ENCODE measurements at places on chromosomes 7 and 10.

- DNase-seq = peak; percentile 82
Observed at GRCh38 chr7:101817471-101818286, at the start of gene CUX1. TSS of gene CUX1 (plus strand) at chr7:101817626. CDS start at chr7:101817640, 14 bp downstream.

DNA sequence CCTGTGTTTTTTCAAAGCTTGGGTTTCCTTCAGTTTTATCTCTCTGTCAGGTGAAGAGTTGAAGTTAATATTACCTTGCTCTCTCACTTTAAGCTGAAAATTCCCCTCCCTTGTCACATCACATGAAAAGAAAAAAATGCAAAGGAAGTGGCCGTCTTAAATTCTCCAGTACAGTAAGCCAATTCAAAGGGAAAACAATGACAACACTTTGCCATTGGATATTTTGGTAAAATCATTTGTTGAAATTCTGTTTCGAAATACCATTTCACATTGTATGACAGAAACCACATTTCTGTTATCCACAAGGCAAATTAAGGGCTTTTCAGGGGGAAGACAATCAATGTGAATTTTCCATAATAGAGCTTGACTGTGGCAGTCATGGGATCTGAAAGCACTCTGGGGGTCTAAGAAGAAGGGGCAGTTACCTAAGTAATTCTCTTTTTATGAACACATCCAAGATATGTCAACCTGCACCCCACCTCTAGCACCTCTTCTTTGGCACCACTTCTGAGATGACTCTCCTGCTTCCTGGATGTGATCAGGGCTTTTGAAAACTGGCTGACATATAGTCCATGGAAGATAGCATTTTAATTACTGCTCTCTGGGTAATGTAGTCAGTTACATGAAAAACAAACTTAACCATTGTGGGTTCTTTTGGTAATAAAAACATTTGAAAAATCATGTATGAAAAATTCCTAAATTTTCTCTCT is 63.8 kb downstream of the ENTPD1 start:
- DNase-seq = no peak

- no peak for DNase-seq
Observed at GRCh38 chr7:47647918-47648250, 66.0 kb upstream of the TNS3 start.

- DNase-seq = no peak
Observed at GRCh38 chr7:54331311-54331710, 210.9 kb upstream of the VSTM2A start.

- no peak for DNase-seq
Observed at GRCh38 chr10:94583124-94583523, 37.5 kb downstream of the HELLS start.

GRCh38 chr10:71289421-71290130 is 29.5 kb upstream of the SLC29A3 start:
- no peak for DNase-seq

GRCh38 chr10:75331081-75331480 is 70.5 kb downstream of the ZNF503 start:
- no peak for DNase-seq

DNA sequence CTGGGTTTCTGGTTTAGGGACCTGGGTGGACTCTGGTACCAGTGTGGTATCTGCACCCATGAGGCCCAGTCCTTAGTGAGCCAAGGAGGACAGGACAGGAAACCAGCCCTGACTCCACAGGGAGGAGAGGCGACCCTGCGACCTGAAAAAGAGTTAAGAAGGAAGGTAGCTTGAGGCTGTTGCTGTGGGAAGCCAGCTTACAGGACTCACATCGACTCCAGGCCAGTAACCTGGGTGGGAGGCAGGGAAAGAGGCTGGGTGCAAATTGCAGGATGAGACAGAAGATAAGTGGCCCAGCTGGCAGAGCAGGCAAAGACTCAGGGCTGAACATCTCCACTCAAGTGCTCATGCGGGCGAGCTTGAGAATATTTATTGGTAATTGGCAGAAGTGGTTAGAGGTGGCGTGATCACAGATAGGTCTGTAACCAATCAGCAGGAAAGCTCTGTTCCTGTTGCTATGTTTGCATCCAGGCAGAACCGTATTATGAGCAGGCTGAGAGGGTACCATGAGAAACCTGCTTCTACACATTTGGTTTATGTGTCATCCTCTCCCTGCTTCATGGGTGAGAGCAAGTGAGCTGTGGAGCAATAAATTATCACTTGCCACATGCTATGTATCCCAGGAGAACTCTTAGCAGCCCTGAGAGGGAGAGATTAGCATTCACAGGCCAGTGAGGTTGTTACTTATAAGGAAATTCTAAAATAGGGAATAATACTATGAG is 11.0 kb downstream of the TLL2 start:
- no peak for DNase-seq

GRCh38 chr10:86579883-86580520 is 58.4 kb upstream of the WAPL start:
- no peak for DNase-seq

GRCh38 chr7:127932496-127932895 is 98.7 kb downstream of the LRRC4 start:
- DNase-seq = no peak

GRCh38 chr10:108556186-108556585 is 1367.1 kb downstream of the XPNPEP1 start:
- DNase-seq = no peak

- peak; percentile 37 for DNase-seq
Observed at GRCh38 chr10:52256832-52257691, 57.0 kb upstream of the DKK1 start.

DNA sequence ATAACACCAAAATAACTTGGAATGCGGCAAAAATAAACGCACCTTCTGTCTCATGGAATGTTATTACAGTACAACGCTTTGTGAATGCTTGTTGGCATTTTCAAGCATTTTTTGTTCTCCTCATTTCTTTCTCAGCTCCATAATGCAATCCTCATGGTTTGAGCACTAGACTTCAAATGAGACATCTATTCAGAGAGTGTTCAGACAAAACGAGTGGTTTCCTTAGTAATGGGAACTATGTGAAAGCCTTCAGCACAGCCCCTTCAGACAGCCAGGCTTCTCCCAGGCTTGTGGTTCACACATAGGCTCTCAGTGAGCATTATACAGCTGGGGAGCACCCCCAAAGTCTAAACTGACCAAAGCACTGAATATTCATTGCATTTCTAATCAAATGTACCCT is 8.6 kb upstream of the LRRN3 start:
- DNase-seq = no peak

DNA sequence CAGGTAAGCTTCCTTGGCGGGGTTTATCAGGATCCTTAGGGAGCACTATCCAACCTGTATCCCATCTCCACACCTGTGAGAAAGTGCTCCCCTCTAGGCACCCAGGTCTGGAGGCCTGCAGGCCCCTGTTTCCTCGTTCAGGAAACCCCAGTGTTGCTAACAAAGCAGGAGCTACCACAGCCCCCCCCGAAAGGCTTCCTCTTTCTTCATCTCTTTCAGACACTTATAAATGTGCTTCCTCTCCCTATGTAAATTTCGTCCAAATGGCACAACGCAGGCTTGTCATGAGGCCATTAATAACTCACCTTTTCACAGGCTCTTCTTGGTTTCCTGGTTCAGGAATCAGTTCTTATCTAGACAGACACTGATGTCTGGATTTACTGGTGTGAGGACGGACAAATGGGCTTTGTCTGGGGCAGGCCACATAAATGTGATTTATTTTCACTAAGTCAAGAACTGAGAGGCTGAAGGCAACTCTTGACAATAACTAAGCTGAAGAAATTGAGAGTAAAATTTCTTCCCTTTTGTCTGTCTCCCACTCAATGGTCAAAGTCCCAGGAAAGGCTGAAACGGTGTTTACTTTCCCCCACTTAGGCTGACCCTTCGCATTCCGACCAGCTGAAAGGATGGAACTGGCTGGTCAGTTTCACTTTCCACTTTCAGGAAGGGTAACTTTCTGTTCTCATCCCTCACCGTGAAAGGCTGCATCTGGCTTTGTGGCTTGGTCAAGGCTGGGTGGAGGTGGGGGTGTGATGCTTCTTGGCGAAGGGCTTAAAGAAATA is 46.8 kb downstream of the PIK3AP1 start:
- DNase-seq = peak; percentile 57

- DNase-seq = no peak
Observed at GRCh38 chr7:17622451-17622850, 317.8 kb downstream of the SNX13 start.

DNA sequence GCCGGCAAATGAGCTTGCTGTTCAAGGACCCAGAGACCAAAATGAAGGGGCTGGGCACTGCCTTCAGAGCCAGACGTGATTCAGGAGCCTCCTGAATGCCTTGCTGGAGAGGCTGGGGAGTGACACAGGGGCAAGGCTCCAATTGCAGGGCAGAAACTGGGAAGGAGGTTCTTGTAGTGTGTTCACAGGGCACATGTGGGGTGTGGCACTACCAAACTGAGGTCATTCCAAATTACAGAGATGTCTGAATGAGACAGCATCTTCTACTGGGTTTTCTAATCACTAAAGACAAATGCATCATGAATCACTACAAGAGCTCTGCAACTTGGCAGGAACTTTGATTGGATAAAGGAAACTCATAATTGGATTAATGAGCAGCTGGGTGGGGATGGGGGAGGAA is 17.8 kb downstream of the CRTAC1 start:
- no peak for DNase-seq

DNA sequence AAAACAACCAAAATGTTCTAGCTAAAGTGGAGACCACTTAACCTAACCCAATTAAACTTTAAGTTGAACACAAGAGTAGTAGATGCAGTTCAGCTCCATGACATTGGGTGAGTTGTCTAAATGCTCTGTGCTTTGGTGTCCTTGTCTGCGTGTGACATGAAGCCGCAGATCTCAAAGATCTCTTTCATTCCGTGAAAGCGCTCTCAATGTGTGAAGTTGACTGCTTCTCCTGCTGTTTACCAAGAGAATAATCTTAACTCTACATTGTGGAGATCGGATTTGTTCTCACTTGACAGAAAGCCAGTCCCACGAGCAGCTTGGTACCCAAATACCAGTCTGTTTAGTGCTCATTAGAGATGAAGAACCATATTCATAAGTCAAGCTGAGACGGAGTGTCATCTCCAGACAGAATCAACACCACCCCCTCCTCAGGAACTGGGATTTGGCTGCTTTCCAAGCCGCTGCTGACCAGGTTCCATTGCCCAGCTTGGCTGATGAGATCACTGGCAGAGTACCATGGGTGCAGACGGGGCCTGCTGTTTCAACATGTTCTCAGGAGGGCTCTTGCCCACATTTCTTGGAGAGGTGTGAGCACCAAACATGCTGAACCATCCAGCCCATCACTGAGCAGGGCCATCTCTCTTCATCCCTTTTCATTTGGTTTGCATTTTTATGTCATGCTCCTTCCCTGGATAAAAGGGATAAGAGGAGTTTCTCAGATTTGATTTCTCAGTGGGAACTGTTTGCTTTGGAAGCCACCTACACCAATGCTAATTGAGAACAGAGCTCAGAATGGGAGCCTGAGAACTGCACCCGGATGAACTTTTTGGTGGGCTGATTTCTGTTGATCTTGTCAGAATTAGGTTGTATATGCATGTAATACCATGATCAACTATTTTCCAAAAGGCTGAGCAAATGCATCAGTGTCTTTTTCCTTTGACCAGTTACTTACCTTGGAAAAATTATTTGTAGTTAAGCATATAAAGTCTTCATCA is 95.8 kb upstream of the AGBL3 start:
- peak; percentile 79 for DNase-seq

DNA sequence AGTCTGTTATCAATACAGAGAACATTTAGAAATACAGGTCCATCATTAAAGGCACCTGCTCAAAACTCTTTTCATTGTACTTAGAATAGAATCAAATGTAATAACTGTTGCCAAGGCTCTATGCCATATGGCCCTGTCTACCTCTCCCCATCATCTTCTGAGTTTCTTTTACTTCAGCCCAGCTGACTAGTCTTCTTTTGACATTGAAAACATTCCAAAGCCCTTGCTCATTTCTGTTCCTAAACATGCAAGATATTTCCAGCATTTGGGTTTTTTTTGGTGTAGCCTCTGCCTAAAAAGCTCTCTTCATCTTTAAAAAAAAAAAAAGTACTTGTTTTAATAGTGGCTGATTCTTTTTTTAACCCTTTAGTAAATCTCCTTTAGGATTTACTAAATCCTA is 165.5 kb upstream of the SMIM30 start:
- no peak for DNase-seq

- DNase-seq = no peak
Observed at GRCh38 chr7:45484094-45484493, 90.1 kb upstream of the ADCY1 start.

DNA sequence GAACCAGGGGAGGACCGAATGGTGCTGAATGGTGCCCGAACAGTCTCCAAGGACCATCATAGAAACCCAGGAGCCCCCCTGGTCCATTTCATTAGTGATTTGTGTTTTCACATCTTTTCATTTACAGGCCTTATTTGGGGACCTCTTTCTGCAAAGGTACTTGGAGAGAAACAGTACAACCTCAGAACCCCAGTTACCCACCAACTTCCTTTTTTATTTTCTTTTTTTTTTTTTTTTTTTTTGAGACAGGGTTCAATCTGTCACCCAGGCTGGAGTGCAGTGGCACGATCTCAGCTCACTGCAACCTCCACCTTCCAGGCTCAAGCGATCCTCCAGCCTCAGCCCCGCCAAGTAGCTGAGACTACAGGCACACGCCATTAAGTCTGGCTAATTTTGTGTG is 13.0 kb upstream of the ELN start:
- no peak for DNase-seq

- DNase-seq = peak; percentile 58
Observed at GRCh38 chr7:99312316-99313203, 13.1 kb upstream of the ARPC1A start.

GRCh38 chr7:128904381-128905197 is 5.9 kb downstream of the KCP start:
- DNase-seq = peak; percentile 63

DNA sequence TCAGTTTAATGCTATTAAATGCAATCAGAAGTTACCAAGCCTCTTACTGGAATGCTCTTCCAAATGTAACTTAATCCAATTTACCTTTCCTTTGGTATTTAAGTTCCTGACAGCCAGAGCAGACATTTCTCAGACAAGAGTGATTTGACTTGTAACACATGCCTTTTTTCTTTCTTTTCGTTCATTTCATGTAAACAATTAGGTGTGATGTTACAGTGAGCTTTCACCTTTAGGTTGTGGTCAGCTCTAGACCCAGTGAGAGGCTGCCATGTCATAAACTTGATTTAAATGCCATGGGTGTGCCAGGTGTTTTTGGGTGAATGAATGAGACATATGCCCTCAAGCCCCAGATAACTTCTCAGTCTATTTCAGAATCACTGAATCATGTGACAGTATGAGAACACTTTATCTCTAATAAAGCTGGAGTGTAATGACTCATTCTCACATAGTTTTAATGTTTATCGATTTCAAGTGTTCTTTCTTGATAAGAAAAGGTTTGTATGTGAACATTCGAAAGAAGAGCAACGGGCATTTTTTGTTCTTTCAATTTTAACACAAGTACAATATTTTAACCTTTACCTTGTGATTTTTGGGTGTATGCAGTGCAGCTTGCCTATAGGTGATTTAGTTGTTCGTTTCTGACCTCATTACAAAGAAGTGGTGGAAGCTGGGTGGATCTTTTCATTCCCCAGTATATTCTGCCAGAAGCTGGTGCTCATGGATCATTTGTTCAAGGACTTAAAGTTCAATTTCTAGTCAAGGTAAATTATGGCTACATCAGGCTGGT is 61.5 kb downstream of the CHN2 start:
- DNase-seq = no peak

- DNase-seq = no peak
Observed at GRCh38 chr10:9081961-9082360, 1027.5 kb downstream of the GATA3 start.

Data from fibroblast of villous mesenchyme (primary cell).